ENCODE measurements at places on chromosomes 3 and 15. TPM values are rescaled to one million over a fixed set of nuclear protein-coding genes. Genes with fewer than 3 reads are reported as not detected.
A peak's percentile ranks its signal among the peaks of the same experiment; 100 is the strongest.

DNA sequence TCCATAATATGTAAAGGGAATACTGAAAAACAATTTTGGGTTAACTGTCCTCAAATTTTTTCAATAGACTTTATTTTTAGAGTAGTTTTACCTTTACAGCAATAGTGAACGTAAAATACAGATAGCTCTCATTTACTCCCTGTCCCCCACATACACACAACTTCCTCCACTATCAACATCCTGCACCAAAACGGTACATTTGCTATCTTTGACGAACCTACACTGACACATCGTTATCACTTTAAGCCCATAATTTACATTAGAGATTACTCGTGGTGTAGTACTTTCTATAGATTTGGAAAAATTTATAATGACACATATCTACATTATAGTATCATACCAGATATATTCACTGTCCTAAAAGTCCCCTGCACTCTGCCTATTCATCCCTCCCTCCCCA is 16.9 kb upstream of the P2RY1 start:
- no peak for DNase-seq

VWA5B2 gene
- not detected for total RNA-seq

DNA sequence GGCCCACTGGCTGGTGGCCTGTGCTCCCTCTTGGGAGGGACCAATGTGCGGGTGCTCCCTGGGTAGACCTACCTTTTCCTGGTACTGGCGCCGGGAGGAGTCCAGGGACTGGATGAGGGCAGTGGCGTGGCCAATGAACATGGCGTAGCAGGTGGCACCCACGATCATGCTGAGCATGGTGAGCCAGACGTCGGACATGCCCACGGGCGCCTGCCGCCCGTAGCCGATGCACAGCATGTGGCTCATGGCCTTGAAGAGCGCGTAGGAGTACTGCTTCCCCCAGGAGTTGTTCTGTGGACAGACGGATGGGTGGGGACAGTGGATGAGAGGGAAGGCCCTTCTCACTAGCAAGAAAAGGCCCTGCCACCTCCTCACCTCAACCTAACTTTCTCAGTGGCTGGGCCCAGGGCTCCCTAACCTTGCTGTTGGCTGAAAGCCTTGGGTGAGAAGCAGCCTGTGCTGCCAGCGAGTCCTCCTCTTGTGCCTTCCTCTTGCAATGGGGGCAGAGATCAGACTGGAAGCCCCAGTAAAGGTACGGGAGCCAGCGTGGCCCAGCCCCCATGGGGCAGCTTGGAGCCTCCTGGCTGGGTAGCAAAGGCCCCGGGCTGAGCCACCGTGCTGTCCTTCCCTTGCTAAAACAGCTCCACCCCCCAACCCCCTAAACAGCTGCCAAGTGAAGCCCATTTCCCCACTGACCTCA is 39.1 kb downstream of the HCN4 start:
- DNase-seq = no peak

DNA sequence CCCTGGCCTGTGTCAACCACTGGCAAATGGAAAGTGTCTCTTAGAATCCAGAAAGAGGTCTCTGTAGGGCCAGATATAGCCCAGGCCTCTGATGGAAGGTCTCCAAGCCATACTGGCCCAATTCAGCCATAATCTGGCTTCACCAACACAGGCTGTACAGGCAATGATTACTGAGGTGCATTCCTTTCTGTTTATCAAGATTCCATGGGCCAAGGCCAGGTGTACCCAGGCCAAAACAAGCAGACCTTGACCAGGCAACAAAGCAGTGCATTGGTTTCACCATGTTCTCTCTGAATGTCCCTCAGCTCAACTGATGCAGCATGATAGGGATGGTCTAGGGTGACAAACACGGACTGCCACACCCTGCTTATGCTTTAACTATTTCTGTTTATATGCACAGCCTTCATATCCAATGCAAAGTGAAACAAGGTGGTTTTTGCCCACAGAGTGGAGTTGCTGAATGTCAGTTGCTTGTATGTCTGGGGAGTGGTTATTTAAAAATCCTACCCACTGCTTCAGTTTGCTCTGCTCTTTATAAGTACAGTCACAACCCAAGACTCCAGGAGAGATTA is 25.2 kb downstream of the CCNL1 start:
- no peak for DNase-seq

PSTPIP1 gene
- 0.89 TPM for total RNA-seq

HIGD2B gene
- total RNA-seq = not detected

GRCh38 chr15:52529341-52529924 is 753 bp upstream of the MYO5A start:
- DNase-seq = no peak

RAD51 gene
- total RNA-seq = 1.3 TPM

GABRA5 gene
- total RNA-seq = not detected

GRCh38 chr3:83011481-83011880 is 1250.0 kb upstream of the GBE1 start:
- DNase-seq = no peak

- no peak for DNase-seq
Measured at GRCh38 chr3:178907081-178907480, 164.5 kb downstream of the ZMAT3 start.

GRCh38 chr15:92899601-92899947 is 550 bp upstream of the CHD2 start:
- no peak for DNase-seq

ULK3 gene
- total RNA-seq = 32.0 TPM

DNA sequence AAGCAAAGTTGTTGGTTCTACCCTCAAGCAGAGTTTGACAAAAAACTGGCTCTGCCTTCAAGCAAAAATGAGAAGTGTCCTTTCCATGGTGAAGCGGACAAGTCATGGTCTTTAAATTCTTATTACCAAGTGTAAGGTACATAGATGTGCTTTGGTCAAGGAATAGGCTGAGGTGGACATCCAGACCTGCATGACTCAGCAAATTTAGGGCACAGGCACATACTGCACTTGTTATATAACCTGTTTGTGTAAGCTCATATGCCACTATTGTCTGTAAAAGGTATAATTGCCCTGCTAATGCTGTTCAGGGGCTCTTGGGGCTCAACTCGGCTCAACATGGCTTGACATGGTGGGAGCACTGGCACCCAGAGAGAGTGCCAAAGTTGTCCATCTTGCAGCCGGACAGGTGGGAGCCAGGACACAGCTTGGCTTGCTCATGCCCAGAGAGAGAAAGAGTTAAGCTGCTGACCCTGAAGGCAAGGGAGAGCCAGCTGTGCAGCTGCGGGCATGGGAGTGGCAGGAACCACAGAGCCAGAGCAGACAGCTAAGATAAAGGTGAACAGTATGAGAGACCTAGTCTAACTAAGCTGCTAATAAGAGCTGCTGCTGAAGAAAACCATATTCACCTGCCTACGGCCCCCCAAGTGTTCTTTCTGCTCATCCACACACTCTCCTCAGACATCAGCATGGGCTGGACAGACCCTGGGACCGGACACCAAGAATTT is 17.7 kb downstream of the MCCC1 start:
- DNase-seq = no peak

GOLGA6B gene
- not detected for total RNA-seq

DNA sequence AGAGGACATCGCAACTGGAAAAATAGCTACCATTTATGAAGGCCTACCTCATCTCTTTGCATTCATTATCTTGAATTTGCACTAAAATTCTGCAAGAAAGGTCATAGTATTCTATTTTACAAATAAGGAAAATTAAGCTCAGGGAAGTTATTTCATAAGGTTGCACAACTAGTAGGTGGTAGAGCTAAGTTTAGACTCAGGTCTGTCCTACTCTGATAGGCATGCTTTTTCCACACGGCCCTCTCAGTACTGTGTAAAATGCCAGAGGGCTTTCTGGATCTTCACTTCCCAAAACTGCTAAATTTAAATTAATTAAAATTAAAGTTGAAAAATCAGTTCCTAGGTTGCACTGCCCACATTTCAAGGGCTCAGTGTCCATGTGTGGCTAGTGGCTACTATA is 18.3 kb downstream of the MAP2K1 start:
- no peak for DNase-seq

GRCh38 chr3:136249091-136249490 is 1.0 kb upstream of the PCCB start:
- DNase-seq = no peak

PDZRN3 gene
- 0.96 TPM for total RNA-seq

DNA sequence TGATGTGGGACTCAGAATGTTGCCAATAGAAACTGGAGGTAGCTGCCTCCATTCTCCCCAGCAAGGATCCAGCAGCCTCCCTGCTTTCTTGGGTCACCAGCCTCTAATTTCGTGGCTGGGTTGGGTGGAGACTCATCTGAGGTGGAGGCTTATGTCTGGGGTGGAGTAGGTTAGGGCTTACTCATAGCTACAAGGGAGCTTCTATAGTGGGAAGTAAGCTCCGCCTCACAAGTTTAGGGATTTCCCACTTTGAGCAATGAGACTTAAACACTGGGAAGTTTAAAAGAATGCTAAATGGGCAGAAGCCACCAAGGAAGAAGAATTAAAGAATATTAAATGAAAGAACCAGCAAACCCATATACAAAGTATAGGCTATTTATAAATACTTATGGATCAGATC is 63.8 kb downstream of the GJD2 start:
- no peak for DNase-seq

GRCh38 chr3:124429129-124429815 is 301.0 kb upstream of the UMPS start:
- peak; percentile 29 for DNase-seq

- no peak for DNase-seq
Measured at GRCh38 chr3:172052405-172052804, 13.0 kb downstream of the FNDC3B start.

DNA sequence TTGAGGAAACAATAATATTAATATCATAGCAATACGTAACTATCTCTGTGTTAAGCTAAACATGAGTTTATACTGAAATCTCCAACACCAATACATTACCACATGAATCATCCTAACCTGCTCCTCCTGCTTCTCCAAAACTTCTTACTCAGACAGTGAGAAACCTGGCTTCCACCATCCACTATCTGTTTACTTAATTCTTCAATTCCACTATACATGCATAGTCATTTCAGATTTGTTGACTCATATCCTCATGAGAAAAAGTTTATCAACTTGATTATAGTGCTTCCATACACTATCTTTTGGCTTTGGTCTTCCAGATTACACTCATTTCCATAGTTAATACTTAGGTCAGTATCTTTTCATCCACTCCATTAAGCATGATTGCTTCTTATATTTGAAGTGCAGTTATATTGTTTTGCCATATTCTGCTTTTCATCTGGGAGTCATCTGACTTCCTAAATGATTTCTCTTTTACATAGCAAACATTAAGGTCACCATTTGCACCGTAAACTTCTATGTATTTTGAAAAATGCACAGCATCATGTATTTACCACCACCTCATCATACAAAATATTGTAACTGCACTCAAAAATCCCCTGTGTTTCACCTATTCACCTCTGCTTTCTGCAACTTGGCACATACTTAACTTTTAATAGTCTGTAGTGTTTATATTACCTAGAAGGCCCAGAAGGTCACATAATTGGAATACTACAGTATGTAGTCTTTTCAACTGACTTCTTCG is 970.6 kb downstream of the DIPK2A start:
- no peak for DNase-seq

MESP2 gene
- 0.29 TPM for total RNA-seq

FBXO22 gene
- 25.1 TPM for total RNA-seq

DNA sequence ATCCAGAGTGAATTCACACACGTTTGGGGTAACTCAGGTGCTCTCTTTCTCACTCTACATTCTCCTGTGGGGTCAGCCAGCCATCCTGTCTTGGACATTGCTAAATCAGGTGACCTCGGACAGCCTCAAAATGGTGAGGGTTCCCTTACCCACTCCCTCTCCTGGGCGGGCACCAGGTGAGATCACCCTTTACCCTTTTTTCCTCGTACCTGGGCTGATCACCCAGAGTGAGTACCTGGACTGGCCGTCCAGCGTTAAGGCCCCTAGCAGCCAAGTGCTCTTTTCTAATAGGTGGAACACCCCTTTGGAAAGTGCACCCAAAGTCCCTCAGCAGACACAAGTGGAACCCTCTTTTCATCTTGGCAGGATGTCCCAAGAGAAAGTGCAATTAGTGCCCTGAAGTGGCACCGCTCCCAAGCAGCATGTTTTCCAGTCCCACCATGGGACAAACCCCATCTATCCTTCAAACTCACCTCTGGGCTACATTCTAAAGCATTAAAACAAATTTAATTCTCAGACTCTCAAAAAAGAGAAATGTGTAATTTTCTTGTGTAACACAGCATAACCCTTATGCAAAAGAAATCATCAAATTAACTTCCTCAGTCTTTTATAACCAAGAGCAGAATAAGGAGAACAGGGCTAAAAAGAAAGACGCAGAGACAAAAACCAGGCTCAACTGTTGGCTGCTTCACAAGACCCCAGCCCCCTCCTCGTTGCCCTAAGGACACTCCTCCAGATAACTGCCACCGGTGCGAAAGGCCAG is 20.7 kb downstream of the TRANK1 start:
- no peak for DNase-seq

- DNase-seq = no peak
Measured at GRCh38 chr3:190217081-190217480, 96.4 kb upstream of the P3H2 start.

DNA sequence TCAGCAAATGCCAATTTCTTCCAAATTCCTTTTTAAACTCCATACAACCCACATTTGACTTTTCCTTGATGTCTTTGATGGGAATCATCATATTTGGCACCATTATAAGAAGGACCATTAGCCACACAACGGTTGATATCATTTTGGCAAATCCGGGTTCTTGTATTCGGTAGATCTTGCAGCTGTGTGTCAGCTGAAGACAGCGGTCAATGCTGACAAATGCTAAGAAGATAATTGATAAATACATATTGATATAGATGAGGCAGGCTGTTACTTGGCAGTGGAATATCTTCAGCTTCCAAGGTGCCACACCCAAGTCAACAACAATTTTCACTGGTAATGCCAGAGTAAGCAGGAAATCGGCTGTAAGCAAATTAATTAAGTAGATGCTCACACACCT is 4.2 kb downstream of the GPR171 start:
- no peak for DNase-seq

FOXL2 gene
- total RNA-seq = 0.68 TPM

GRCh38 chr3:135125171-135125801 is 330.2 kb downstream of the EPHB1 start:
- no peak for DNase-seq

- no peak for DNase-seq
Measured at GRCh38 chr3:37024092-37024491, 30.8 kb downstream of the MLH1 start.

DNA sequence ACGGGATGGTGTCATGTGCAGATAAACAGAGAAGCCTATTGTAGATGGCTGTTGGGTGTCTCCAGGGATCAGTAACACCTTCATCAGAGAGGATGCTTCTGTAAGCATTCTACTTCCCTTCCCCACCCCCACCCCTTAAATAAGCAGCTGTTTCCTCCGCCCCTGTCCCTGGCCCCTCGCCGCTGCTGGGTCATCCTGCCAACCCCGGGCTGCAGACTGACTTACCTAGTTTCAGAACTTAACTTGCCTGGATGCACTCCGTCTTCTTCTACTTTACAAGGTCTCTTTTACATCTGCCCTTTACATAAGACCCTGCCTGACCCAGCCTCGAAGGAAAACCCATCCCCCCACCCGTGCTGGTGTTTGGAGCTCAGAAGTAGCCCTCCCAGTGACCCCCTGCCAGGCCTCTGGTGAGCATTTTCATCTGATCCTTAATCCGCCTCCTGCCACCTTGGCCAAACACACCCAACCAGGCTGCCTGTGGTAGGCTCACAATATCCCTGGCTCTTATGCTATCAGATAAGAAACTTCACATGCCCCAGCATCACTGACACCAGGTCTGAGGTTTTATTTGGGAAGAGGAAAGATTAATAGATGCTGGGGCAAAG is 103.0 kb upstream of the HES1 start:
- DNase-seq = no peak

ANKUB1 gene
- not detected for total RNA-seq
